ENCODE measurements at places on chromosomes 5 and 9. TPM values are rescaled to one million over a fixed set of nuclear protein-coding genes. Genes with fewer than 3 reads are reported as not detected.

- no peak for DNase-seq
These were observed 18.3 kb upstream of the KCNIP1 start for GRCh38 chr5:170485616-170485911.

- DNase-seq, result no peak
These were observed 152.3 kb upstream of the ANKH start for GRCh38 chr5:15023846-15024245.

RNF180 gene
- total RNA-seq, result 13.0 TPM

DNA sequence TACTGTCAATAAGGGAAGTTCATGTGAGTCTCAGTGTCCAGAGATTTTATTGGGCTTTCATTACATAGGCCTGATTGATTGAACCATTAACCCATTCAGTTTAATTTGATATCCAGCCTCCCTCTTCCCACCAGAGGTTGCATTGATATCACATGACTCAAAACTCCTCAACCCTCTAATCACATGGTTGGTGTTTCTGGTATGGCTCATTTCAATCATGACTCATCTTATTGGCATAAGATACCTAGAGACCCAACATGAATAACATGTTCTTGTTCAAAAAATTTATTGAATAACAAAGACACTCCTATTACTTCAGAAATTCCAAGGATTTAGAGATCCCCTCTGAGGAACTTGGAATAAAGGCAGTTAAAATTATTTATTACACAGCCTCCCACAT, 982.2 kb downstream of the TLE1 start:
- DNase-seq, result peak; percentile 76

DNA sequence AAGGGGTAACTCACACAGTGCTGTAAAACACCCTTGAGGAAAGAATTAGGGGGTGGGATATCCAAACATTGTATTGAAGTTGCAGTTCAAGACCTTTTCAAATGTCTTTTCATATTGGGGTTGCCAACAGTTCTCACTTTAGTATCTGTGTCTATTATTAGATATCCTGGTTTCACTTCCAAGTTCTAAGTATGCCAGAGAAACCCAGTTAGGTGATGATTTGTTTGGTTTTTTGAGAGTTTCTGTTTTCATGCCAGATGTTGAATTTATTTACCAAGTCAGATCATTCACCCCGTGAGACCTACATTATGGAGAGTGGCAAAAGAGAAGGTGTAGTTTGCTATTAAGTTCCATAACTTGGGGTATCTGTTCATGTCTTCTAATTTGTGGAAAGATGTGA, 64.5 kb downstream of the C9orf152 start:
- no peak for DNase-seq

- DNase-seq, result no peak
These were observed 11.2 kb upstream of the CERCAM start for GRCh38 chr9:128409450-128409849.

DNA sequence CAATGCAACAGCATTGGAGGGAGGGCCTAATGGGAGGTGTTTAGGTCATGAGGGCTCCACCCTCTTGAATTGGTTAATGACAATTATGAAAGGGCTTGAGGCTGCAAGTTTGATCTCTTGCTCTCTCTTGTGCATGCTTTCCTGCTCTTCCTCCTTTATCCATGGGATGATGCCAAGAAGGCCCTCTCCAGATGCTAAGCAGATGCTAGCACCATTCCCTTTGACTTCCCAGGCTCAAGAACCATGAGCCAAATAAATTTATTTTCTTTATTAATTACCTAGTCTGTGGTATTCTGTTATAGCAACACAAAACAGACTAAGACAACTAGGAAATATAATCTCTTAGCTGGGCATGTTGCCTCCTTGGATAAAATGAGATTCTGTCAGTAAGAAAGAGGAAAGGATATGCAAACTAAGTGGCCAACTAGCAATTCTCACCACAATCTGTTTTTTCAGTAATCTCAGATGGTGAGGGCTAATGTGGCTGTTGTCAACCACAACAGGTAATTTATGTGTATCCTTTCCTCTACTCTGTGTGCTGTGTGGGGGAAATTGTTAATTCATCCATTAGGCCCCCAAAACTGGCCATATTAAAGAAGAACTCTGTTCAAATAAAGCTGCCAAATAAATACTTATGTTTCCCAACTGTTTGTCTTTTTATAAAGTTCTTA, 269.1 kb upstream of the CD180 start:
- DNase-seq, result no peak

DNA sequence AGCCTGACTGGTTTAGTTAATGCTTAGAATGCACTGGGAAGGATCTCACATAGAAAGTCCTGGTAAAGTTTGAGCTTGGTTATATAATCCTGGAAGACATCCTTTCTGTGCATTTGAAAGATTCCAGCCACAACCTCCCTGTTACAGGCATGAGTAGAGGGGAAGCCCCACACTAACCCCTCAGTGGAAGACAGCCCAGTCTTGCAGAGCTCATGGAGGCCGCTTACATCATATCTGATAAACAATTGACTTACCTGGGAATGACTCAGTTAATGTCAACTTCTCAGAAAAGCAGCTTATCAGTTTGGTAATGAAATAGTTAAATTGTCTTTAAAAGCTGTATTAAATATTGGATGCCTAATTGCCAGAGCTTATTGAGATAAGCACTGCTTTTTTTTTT, 28.1 kb upstream of the PDE8B start:
- no peak for DNase-seq

DNA sequence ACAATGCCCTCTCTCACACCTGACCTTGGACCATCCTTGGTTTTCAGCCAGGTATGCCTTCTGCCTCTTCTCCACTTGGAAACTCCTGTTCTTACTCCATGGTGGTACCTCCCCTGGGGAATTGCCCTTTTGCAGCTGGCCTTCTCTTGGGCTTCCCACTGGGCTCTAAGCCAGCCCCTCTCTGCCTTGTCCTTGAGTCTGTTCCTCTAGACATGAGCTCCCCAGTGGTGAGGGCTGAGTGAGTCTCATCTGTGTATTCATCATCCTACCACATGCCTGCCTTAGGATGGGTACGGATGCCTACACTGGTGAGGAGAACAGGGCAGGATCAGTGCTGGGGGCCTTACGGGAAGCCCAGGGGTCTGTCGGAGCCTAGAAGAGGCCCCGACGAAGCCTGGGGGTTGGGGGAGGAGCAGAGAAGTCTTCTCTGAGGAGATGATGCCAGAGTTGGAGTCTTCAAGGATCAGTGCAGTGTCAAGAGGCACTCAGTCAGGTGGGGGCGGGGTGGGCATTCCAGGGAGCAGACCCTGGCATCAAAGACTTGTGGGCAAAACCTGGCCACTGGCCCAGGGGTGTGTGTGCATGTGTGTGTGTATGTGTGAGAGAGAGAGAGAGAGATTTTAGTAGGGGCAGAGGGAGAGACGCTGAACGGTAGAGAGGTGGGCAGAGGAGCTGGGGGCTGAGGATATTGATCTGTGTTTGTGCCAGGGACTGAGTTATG, 5.2 kb upstream of the CRB2 start:
- no peak for DNase-seq

ZNF454 gene
- total RNA-seq, result 0.69 TPM

ORM2 gene
- not detected for total RNA-seq

DNA sequence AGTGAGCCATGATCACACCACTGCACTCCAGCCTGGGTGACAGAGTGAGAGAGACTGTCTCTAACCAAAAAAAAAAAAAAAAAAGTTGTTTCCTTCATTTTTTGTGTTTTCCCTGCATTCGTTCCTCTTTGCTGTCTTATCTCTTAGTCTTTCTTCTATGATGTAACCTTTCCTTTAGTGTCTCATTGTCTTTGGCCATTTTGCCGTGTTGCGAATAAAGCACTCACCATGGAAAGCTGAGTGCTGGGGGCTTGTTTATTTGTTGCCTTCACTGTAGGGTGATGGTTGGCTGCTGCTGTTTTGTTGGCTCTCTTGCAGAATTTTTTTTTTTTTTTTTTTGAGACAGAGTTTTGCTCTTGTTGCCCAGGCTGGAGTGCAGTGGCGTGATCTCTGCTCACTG, 7.7 kb downstream of the EHMT1 start:
- DNase-seq, result no peak

DNA sequence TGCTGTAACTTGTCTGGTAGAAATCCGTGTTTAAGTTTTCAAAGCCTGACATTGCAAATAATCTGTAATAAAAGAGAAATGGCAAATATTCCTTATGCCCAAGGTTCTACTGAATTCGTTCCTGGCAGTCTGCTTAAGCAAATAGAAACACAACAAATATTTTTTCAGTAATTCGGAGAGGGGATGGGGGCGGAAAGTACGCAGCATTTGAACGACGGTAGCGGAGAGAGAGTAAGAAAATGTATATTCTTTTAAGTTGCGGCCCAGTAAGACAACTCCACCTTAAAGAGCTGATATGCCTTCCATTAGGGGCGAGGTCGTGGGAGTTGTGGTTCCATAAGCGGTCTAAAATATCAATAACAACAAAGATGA, 569 bp downstream of the YIPF5 start:
- DNase-seq, result no peak

DNA sequence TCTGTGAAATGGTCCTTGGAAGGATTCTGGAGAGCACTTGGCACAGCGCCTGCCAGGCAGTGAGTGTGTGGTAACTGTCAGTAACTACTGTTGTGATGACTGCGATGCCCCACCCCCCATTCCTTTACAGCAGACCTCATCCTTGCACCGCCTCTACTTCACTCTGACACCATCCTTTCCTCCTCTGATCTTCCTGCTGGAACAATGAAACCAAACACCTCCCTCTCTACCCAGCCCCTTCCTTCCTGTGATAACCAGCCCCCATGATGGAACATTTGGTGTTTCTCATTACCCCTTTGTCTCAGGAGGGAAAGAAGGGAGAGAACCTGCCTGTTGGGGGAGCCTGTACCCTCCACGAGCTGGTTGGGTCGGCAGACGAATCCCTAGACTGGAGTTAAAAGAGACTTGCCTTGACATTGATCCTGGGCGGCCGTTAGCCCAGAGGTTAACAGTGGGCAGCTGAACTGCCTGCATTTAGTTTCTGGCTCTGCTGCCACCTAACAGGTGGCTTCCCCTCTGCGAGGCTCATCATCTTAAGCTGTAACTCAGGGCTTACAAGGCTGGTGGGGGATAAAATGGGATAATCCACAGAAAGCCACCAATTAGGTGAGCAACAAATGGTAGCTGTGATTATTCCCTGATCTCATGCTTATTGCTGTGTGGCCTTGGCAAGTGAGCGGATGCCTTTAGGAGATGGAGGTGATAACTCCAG, 34.2 kb upstream of the GRPEL2 start:
- peak; percentile 60 for DNase-seq

GRK6 gene
- 21.3 TPM for total RNA-seq

- no peak for DNase-seq
These were observed 359.0 kb downstream of the IRX1 start for GRCh38 chr5:3954633-3955032.

GRCh38 chr5:107337281-107337680, 333.5 kb downstream of the EFNA5 start:
- peak; percentile 26 for DNase-seq

GRCh38 chr5:180297587-180298282, 5.9 kb upstream of the MAPK9 start:
- peak; percentile 20 for DNase-seq

GIN1 gene
- total RNA-seq, result 11.0 TPM

- DNase-seq, result no peak
These were observed 39.2 kb downstream of the FAXDC2 start for GRCh38 chr5:154811239-154811638.

DNA sequence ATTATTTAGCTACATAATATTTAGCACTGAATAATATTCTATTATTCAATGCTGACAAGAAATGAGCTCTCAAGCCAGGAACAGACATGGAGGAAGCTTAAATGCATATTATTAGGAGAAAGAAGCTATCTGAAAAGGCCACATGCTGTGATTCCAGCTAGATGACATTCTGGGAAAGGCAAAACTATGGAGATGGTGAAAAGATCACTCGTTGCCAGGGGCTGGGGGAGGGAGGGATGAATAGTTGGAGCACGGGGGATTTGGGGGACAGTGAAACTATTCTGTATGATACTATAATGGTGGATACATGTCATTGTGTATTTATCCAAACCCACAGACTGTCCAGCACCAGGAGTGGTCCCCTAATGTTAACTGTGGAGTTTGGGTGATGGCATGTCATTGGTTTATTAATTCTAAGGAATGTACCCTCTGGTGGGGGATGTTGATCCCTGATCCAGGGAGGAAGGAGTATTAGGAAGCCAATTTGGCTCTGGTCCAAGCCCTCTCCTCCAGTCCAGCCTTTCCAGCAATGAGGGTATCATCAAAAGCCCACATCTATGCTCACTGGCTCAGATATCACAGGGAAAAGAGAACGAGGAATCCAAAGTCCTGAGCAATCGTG, 162.5 kb downstream of the COL23A1 start:
- DNase-seq, result no peak

- DNase-seq, result no peak
These were observed 549.3 kb downstream of the RAB3C start for GRCh38 chr5:59132131-59132530.

DNA sequence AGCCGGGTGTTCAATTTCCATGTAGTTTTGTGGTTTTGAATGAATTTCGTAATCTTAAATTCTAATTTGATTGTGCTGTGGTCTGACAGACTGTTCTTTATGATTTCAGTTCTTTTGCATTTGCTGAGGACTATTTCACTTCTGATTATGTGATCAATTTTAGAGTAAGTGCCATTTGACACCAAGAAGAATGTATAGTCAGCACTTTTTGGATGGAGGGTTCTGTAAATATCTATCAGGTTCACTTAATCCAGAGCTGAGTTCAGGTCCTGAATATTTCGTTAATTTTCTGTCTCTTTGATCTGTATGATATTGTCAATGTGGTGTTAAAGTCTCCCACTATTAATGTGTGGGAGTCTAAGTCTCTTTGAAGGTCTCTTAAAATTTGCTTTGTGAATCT, 944.9 kb downstream of the TLE4 start:
- DNase-seq, result no peak

DNA sequence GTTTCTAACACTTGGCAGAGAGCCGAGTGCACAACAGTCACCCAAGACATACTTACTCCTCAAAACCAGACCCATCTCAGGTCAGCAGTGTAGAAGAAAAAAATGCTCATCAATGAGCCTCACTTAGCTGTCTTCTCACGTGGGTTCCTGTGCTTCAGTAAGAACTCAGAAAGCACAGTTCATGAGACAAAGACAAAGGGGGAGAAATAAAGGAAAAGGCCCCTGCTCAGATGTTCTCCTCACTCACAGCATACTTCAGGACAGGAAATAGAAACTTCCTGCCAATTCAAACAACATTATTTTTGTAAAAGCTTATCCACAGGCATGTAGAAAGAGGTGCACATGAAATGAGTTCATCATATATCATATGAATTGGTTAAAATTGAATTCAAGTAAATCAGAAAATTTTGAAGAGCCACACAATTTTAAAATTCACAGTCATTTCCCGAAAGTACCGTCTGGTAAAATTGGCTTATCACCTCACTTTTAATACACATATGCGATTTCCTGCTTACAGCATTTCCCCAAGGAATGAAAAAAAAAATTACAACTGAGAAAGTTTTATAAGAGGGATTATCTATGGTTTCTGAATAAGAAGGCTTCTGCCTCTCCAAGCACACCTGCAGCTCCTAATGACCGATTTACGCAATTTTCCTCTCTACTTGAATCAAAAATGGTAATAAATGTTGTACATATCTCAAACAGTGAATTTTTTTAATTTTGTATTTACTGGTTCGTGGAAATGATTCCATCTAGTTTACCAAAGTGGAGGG, 328.3 kb downstream of the TMEM167A start:
- DNase-seq, result no peak

TGFBI gene
- total RNA-seq, result 468 TPM

GPX8 gene
- 66.2 TPM for total RNA-seq

TAF11L5 gene
- not detected for total RNA-seq

Data from renal cortical epithelial cell (primary cell).